ENCODE measurements at places on chromosomes 13 and 19.

DNA sequence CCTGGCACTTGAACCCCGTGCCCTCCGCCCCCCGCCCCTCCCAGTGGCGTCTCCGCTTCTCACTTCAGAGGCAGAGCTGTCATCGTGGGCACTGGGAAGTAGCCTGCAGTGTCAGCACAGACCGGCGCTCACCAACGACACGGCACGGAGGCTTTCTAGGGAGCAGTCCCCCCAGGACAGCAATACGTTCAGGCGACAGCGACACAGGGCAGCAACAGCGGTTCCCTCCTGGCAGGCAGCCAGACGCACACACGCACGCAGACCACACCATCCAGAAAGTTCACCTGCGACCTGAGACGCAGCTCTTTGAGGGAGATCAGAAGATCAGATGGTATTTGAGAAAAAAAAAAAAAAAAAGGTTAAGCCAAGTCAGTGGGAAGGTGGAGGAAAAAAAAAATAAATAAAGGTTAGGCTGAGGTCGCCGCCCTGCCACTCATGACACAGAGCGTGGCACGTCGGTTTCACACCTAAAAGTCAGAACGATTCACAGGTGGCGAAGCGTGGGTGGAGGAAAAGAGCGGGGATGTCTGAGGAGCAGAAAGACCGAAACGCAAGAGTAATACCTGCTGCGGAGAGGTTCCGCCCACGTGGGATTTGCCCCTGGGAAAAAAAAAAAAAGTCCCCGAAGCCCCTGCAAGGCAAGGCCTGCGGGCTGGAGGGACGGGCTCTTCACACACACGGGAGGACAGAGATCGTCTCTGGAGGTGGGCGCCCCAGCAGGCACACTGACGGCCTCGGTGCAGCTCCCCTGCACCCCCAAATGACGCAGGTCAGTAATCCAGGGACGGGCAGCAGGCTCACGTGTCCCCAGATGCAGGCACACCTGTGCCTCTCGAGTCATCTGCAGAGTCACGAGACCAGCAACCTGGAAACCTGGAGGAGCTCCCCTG is 94.5 kb downstream of the GNG7 start:
- DNase-seq: no peak

DNA sequence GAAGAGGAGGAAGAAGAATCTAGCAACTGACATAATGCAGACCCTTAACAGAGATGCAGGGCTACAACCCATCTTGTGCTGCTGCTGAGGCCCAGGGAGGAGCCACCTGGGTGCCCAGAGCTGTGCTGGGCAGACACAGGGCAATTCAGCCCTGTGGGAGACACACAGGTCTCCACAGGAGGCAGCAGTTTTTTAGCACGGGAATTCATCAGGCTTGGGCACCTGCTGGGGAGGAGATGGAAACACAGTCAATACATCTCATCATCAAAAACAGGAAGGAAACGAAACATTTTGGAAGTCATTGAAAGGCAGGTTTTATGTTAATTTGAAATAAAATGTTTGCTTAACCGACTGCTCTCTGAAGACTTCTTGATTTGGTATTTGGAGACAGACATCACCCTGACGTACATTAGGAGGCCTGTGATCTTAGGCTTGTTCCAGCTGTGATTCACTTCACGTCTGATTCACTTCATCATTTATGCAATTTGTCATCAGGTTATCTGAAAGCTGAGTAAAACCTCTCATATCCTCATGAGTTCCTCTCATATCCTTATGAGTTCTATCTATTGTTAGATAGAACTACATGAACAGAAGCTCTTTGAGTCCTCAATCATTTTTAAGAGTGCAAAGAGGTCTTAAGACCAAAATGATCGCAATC is 77.4 kb downstream of the CYSLTR2 start:
- DNase-seq: no peak

DNA sequence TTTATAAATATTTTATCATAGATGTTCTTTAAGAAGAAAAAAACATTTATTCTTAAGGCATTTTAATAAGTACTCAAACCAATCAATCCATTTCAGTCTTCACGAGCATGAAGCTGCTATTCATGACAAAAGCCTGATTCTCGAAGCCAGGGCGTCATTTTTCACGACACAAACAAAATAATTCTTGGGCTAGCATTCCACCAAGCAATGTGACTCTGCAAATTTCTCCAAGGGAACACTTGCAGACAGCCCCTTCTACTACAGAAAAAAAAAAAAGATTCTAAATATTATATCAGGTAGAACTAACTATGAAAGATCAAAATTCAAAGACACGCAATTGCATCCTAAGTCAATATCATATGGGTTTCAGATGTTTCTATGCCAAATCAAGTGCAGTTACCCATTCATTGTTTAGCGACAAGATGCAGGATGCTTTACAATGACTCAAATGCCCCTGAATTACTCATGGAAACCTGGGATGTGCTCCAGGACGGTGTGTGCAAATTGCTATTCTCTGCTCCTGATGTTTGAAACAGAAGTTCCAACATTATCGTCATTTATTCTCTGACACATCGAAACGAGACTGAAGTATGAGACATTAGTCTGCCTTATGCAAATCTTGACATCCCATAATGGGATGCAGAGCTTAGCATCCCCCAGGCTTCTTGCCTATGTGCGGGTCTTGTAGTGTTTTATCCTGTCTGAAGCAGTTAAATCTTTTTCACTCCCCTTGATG is 517.7 kb downstream of the MYO16 start:
- DNase-seq: no peak

GRCh38 chr13:97810152-97810551 is 143.3 kb upstream of the IPO5 start:
- no peak for DNase-seq

GRCh38 chr13:94595001-94595949 is 677 bp downstream of the TGDS start:
- DNase-seq: no peak

DNA sequence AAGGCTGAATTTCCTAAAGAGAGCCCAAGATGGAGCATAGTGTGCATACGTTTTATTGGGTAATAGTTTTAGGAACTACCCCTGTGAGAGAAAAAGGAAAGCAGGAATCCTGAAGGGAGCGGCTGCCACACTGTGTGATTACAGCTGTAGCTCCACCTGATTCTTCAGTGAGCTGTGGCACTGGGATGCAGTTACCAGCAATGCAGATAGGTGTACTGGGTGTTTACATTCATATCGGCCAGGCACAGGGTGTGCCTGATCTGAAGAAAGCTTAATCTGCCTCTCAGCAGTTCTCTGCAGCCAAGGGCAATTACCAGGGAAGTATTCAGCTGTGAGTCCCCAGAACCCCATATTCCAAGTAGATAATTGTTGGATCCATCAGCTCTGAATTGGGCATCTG is 1541.8 kb downstream of the EFNB2 start:
- no peak for DNase-seq

GRCh38 chr19:1382250-1382649 is 1.5 kb upstream of the NDUFS7 start:
- DNase-seq: no peak

DNA sequence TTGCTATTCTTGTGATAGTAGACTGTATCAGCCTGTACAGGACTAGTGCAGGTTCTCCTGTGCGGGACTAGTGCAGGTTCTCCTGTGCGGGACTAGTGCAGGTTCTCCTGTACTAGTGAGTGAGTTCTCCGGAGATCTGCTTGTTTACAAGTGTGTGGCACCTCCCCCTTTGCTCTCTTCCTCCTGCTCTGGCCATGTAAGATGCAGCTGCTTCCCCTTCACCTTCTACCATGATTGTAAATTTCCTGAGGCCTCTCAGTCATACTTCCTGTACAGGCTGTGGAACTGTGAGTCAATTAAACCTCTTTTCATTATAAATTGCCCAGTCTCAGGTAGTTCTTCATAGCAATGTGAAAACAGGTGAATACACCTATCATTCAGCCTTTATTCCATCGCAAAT is 289.6 kb downstream of the TEX29 start:
- no peak for DNase-seq

- DNase-seq: no peak
Observed at GRCh38 chr13:58933475-58933874, 1230.3 kb downstream of the DIAPH3 start.

- no peak for DNase-seq
Observed at GRCh38 chr13:30510811-30511371, 45.2 kb upstream of the HMGB1 start.

- no peak for DNase-seq
Observed at GRCh38 chr13:35594096-35594495, 117.6 kb upstream of the MAB21L1 start.

GRCh38 chr13:20053016-20053415 is 94.5 kb downstream of the ZMYM2 start:
- DNase-seq: no peak

DNA sequence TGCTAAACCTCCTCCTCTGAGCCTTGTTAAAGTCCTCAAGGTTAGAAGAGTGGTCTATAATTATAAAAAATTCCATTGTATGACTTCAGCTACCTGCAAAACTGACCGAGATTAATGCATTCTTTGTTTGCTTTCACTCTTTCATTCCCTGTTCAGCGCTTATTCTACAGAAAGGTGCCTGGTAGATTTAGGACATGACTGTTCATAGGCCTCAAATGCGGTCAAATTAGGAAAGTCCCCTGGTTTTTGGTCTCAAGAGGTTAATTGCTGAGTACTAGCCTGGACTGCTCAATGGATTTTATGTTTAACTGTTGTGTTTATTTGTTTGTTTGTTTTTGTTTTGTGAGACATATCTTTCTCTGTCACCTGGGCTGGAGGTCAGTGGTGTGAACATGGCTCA is 35.4 kb downstream of the KL start:
- DNase-seq: no peak

GRCh38 chr13:19952850-19953249 is 5.7 kb upstream of the ZMYM2 start:
- no peak for DNase-seq

DNA sequence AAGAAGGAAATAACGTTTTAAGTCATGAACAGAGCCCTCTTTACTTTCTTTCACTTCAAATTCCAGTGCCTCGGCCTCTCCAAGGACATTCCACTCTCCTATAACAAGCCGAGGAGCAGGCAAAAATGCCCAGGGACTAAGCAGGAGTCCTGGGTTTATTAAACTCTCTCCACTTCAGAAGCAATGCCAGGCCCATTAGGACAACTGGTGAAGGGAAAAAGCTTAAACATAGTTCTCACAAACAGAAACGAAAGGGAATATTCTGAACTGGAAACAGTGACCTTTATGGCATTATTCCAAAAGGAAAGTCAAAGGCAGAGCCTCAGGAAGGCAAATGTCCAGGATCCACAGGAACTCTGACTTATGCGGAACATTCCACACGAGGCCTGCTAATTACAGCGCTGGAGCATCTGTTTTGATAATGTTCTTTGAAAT is 30.9 kb upstream of the MED4 start:
- DNase-seq: no peak

DNA sequence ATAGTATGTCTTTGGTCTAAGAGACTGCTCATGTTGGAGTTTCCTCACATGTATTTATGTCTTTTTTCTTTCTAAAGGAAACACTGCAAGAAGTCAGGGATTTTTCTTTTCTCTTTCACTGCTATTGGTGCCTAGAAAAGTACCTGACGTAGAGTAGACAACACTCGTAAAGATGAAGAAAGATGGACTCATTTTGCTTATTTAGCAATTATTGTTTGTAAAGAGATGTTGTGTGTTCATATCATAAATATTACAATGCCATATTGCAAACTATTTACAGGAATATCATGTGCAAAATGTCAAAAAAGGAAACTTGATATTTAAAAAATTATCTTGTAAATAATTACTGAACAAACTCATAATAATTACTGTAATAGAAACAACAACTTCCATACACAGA is 2711.5 kb upstream of the PCDH20 start:
- no peak for DNase-seq

DNA sequence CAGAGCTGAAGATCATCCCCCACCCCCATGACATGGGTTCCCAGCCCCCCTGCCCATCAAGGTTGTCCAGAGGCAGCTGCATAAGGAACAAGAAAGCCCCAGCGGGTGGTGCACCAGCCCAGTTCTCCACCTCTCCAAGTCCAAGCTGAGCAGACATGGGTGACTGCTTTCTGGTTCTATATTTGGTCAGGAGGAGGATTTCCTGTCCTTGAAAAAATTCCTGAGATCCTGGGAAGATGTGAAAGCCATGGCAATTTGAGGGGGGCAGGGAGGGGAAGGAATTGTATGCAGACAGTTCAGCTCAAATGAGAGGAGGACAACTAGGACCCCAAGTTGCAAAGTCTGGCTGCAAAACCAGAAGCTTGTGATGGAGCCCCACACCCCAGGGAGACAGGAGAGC is 55.4 kb upstream of the ADGRE5 start:
- no peak for DNase-seq

GRCh38 chr13:39411511-39411910 is 191.5 kb downstream of the LHFPL6 start:
- DNase-seq: no peak

DNA sequence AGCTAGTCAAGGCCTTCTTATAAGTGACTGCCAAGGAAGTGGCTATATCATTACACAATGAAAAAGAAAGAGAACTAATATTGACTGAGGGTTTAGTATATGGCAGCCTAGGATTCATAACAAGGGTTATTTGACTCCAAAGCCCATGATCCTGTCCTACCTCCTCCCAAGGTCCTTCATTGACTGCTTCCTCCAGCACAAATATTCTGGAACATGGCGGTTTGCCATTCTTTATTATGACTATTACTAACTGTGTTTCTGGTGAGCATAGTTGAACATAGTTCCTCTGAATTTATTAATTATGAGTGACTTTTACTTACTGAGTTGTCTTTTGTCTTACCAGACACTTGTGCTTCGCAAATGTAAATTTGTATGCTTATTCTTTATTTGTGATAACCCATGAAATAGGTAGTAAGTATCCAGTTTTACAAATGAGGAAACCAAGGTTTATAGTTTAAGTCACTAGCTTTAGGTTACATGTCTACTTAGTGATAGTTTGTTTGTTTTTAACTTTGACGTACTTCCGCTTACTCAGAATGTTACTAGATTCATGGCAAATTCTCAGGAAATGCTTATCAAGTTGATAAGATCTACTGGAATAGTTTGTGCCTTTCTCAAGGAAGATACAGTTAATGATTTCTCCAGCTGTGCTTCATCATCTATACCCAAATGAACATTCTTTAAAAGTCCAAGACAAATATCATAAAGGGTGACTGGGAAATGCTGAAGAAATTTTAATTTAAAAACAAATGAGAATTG is 15.5 kb upstream of the DCLK1 start:
- DNase-seq: no peak

DNA sequence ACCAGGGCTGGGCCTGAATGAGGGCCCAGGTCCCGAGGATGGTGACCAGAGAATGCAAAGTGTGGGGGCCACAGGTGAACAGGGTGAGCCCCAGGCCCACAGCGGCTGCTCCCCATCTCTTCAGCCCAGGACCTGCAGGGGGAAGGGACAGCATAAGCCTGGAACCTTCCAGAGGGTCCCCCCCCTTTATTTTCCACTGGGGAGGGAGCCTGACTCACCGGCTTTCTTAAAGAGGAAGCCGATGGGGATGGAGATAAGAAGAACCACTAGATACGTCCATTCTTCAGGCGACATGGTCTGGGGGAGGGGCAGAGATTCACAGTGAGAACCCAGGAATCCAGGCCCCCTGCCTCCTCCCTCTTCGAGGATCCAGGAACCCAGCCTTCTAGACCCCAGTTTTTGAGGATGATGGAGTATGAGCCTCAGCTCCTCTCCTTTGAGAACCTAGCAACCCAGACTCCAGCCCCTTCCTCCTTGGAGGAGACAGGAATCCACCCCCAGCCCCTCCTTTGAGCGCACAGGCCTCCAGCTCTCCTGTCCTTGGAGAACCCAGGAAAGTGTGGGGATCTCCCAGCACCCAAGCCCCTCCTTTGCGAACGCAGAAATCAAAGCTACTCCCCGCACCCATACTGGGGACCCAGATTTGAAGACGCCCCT is 1.0 kb downstream of the MBOAT7 start:
- no peak for DNase-seq
